Naive thymus-derived CD8-positive, alpha-beta T cell (primary cell): ENCODE measurements at places on chromosomes 12 and 14. TPM values are rescaled to one million over a fixed set of nuclear protein-coding genes. Genes with fewer than 3 reads are reported as not detected.

The MYF6 gene
- total RNA-seq: not detected

The NPFF gene
- not detected for total RNA-seq

The ASIC1 gene
- 12.2 TPM for total RNA-seq

The SLC38A4 gene
- not detected for total RNA-seq

The ATXN3 gene
- 59.3 TPM for total RNA-seq

The PTCSC3 gene
- not detected for total RNA-seq

The TMEM132D gene
- total RNA-seq: not detected

The CLEC14A gene
- total RNA-seq: not detected

The TMEM52B gene
- not detected for total RNA-seq

The FAM177A1 gene
- total RNA-seq: 36.5 TPM

The KRT79 gene
- not detected for total RNA-seq

The SLC5A8 gene
- not detected for total RNA-seq

The PTHLH gene
- total RNA-seq: not detected

The RAD52 gene
- 28.9 TPM for total RNA-seq

The ALDH1L2 gene
- 0.47 TPM for total RNA-seq

The SERPINA9 gene
- not detected for total RNA-seq

The NFATC4 gene
- total RNA-seq: not detected

The KICS2 gene
- total RNA-seq: 25.3 TPM

The RND1 gene
- 3.9 TPM for total RNA-seq

The RTL1 gene
- total RNA-seq: not detected

The OTOGL gene
- total RNA-seq: not detected

The SLC39A2 gene
- 0.80 TPM for total RNA-seq
